ENCODE measurements at places on chromosomes 11 and 22.

GRCh38 chr11:33389635-33390034, 132.5 kb downstream of the HIPK3 start:
- DNase-seq: no peak

DNA sequence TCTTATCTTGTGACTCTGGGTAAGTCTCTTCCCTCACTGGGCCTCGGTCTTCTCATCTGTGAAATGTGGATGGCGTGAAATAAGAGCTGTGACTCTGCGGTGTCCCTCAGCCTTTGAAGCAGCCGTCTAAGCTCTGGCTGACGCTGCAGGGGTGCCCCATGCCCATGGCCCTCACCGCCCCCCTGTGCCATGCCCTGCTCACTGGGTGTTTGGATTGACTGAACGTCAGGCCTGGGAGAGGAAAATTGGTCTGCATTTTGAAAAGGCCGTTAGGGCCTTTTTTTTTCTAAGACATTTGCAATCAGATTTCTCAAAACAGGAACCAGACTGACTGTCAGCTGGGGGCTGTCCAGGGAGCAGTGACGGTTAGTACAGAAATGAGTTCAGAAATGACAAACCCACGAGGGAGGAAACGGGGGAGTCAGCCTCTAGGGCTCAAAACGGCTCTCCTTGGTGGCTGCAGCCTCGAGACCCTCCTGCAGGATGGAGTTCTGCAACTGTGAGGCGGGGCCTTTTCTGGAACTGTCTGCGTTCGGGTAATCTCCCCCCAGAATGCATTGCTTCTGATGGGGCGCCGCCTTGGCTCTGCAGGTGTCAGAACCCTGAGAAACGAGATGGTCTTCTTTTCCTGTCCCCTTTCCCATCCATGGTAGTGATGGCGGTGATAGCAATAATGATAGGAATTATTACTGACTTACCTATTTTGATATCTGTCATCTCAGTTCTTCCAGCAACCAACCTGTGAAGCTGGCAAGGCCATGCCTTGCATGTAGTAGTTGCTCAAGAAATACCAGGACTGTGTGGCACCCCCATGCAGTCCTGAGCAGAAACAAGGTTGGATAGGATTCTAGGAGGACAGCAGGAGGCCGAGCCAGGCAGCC, 2.0 kb downstream of the GRK2 start:
- DNase-seq: peak; percentile 59

DNA sequence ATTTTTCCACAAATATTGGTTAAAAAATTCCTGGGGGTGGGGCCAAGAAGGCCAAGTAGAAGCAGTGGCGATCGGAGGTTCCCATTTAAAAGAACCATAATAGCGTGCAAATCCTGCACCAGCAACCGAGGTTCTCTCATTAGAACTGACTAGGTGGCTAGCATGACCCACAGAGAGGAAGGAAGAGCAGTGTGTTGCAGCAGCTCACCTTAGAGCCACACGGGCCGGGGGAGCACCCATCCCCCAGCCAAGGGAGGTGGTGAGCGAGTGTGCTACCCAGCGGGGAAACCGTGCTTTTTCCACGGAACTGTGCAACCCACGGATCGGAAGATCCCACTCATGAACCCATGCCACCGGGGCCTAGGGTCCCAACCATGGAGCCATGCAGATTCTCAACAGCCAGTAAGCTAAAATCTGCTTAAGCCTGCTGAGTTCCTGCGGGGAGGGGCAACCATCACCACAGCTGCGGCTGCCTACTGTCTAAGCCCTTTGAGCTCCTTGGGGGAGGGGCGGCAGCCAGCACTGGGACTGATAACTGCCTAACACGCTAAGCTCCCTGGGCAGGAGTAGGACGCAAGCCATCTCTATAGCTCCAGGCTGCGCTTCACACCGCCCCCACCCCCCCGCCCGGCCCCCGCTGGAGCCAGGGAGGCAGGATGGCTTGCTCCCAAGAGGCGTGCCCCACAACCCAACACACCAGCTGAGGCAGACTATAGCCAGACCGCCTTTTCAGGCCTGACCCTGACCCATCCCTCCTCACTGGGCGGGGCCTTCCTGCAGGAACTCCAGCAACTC, 21.0 kb upstream of the HTATIP2 start:
- DNase-seq: peak; percentile 45

DNA sequence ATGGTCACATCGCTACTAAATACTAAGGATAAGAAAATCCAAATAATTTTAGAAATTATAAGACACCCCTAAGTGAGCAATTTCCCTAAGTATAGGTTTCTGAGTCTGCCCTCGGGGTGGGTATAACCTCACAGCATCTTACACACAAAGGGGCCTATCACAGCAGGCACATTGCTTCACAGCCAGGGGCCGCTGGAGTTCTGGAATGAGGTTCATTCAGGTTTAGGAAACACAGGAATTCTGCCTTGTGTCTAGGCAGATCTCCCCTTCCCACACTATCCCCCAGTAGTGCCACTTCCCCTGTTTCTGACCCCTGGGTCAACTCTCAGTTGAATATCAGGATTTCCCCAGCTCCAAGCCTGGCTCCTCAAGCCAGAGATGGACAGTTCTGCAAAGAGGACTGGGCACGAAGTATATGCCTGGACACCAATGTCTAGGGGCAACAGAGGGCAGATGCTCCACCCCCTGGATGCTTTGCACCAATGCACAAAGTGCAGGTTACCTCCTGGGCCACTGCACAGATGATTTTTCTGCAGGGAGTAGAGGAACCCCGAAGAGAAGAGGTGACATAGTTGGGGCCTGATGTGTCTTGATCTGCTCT, 11.4 kb downstream of the TUBA8 start:
- DNase-seq: no peak

DNA sequence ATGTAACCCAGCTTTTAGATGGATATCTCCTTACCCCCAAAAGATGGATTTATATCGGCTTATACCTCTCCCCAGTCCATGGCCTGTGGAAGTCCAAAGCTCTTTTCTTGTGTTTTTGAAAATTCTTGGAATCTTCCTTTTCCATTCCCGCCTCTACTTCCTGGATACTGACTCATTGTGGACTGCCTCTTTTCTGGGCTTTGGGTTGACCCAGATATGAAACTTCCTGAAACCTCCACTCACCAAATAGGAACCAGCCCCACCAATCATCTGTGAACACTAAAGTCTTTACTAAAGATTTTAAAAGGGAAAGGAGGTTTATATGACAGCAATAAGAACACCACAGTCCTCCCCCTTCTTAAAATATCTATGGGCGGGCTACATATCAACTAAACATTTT, 163.4 kb upstream of the SYN3 start:
- DNase-seq: no peak

- DNase-seq: peak; percentile 55
Measured at GRCh38 chr11:6357222-6357621, 33.1 kb upstream of the SMPD1 start.

GRCh38 chr11:123905826-123906225, 3.9 kb downstream of the OR8D4 start:
- DNase-seq: no peak

- DNase-seq: no peak
Measured at GRCh38 chr11:69575296-69576068, 65.5 kb upstream of the CCND1 start.

- DNase-seq: no peak
Measured at GRCh38 chr11:128784059-128784804, 82.9 kb downstream of the KCNJ1 start.

DNA sequence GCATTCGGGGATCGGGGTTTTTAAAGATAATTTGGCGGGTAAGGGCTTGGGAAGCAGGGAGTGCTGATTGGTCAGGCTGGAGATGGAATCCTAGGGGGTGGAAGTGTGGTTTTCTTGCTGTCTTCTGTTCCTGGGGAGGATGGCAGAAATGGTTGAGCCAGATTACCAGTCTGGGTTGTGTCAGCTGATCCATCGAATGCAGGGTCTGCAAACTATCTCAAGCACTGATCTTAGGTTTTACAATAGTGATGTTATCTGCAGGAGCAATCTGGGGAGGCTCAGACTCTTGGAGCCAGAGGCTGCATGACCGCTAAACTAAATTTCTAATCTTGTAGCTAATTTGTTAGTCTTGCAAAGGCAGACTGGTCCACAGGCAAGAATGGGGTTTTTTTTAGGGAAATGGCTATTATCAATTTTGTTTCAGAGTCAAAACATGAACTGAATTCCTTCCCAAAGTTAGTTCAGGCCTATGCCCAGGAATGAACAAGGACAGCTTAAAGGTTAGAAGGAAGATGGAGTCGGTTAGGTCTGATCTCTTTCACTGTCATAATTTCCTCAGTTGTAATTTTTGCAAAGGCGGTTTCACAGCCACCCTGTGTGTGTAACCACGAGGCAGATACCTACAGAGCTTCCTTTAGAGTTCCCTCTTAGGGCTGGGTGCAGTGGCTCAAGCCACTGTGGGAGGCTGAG, 10.2 kb downstream of the SCGB1A1 start:
- no peak for DNase-seq

- peak; percentile 97 for DNase-seq
Measured at GRCh38 chr11:72736452-72737069, 15.6 kb downstream of the ARAP1 start.

- peak; percentile 84 for DNase-seq
Measured at GRCh38 chr11:123413636-123414035, 16.4 kb upstream of the GRAMD1B start.

DNA sequence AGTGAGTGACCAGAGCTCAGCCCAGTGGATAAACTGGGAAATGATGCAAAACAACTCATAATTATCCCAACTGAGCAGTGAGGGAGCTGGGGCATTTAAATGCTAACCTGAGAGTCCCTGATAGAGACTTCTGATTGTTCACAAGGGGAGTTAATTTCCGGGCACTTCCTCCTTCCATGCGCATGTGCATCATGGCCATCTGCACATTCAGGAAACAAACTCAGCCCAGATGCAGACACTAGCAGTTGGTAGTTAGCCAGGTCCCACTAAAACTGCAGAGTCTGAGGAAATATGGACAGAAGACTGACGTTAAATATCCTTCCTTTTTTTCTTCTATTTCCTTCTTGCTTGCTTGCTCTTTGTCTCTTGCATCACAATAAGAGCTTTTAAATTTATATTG, 852.1 kb upstream of the LRRC4C start:
- no peak for DNase-seq

DNA sequence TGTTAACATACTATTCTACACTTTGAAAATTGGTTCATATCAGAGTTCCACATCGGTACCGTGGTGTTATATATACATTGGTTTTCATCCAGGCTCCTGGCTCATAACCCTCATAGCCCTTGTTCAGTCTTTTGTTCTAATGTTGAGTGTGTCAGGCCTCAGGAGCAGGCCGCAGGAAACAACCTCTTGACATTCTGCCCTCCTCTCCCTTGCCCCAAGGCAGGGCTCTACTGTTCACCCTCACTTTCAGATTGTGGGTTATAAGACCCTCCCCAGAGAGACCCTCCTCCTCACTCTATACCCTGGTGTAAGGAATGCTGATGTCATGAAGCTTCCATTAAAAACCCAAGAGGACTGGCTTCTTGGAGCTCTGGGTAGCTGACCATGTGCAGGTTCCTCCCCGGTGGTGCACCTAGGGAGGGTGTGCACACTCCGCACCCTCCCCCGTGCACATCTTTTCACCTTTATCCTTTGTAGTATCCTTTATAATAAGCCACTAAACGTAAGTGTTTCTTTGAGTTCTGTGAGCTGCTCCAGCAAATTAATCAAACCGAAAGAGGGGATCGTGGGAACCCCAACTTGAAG, 12.1 kb downstream of the SSH3 start:
- no peak for DNase-seq

GRCh38 chr11:133476570-133477250, 55.6 kb downstream of the OPCML start:
- DNase-seq: no peak

GRCh38 chr22:50015451-50016307, 3.1 kb upstream of the IL17REL start:
- DNase-seq: no peak

GRCh38 chr11:44524751-44525201, 40.7 kb upstream of the CD82 start:
- peak; percentile 32 for DNase-seq

- no peak for DNase-seq
Measured at GRCh38 chr11:120808616-120809050, 215.3 kb upstream of the TBCEL start.

GRCh38 chr11:63909591-63910506, 7.1 kb downstream of the RCOR2 start:
- no peak for DNase-seq

Data from OCI-M1 (cell line).